ENCODE measurements at places on chromosomes 7 and 10. TPM values are rescaled to one million over a fixed set of nuclear protein-coding genes. Genes with fewer than 3 reads are reported as not detected.

GRCh38 chr7:1181031-1181430 lies 21.0 kb upstream of the ZFAND2A start:
- DNase-seq = no peak
- no peaks in the 10 kb centered on the region for H3K36me3 ChIP-seq
- H3K4me3 ChIP-seq = no peak overlapping the region
- no peak overlapping the region for H3K27ac ChIP-seq
- no peaks in the 10 kb centered on the region for H3K27me3 ChIP-seq
- peaks cover 9% of the 10 kb centered on the region for H3K4me1 ChIP-seq

DNA sequence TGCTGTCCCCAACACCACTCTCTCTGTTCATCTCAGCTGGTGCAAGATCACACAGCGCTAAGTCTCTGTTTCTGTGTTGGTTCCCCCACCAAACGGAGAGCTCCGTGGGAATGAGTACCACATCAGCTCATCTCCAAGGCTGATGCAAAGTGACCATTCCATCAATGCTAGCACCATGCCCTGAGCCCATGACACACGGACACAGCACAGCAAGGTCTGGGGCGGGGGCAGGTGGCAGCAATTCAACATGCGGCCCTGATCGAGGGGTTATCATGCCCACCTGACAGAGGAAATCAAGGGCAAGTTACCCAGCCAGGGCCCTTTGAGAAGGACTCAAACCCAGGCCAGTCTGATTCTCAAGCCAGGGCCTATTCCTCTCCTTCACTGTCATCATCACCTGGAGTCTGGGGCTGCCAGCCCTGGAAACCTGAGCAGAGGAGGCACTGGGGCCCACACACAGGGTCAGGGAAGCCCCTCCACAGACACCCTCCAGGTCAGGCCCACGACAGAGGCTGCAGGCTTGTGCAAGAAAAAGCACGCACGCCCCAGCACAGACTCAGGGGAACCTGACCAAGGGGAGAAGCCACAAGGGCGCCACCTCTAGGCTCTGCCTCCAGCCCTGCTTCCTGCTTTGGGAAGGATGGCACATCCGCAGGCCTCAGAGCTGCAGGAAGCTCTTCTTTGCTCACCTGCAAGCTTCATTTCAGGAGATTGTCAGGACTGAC lies 74.8 kb downstream of the GRID1 start:
- H3K4me1 ChIP-seq = no peaks in the 10 kb centered on the region
- H3K27ac ChIP-seq = no peak overlapping the region
- no peaks in the 10 kb centered on the region for H3K36me3 ChIP-seq
- H3K4me3 ChIP-seq = no peak overlapping the region

DNA sequence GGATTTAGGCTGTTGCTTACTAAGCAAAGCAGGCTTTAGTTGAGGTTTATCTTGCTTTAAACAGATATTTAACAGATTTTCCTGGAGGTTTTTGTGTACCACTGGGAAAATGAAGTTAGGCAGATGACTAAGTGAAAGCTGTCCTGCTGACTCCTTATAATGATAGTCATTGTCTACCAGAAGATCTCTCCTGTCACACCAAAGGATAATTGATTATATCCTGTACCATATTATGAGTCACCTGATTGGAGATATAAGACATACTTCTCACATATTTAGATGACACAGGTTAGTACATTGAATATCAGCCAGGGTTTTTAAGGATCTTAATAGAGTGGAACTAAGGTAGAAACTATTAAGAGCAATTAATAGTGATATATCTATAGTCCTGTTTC lies 68.4 kb downstream of the PTEN start:
- no peaks in the 10 kb centered on the region for H3K27me3 ChIP-seq
- no peak overlapping the region for H3K4me3 ChIP-seq
- H3K27ac ChIP-seq = no peak overlapping the region

DNA sequence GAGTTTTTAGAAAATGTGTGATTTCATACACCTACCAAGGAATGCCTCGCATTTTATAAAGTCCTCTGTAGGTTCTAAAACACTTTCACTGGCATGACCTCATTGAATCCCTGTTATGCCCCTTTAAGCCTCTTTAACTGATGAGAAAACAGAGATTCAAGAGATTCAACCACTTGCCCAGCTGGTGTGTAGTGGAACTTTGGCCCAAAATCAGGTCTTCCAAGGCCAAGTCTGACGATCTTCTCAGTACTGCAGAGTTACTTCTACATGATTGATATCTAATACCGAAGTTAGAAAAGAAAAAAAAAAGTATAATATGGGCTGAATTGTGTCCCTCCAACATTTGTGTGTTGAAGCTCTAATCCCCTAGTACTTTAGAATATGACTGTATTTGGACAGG lies 202.0 kb downstream of the WDR11 start:
- H3K27me3 ChIP-seq = no peaks in the 10 kb centered on the region
- no peak overlapping the region for H3K4me3 ChIP-seq
- no peak overlapping the region for H3K27ac ChIP-seq
- H3K36me3 ChIP-seq = no peaks in the 10 kb centered on the region
- DNase-seq = no peak

- peaks cover 72% of the 10 kb centered on the region for H3K4me1 ChIP-seq
- peak overlapping the region; percentile 79 for H3K4me3 ChIP-seq
- no peak for DNase-seq
- H3K36me3 ChIP-seq = peaks cover 26% of the 10 kb centered on the region
Observed at GRCh38 chr7:2522780-2523433, 3.3 kb downstream of the LFNG start.

DNA sequence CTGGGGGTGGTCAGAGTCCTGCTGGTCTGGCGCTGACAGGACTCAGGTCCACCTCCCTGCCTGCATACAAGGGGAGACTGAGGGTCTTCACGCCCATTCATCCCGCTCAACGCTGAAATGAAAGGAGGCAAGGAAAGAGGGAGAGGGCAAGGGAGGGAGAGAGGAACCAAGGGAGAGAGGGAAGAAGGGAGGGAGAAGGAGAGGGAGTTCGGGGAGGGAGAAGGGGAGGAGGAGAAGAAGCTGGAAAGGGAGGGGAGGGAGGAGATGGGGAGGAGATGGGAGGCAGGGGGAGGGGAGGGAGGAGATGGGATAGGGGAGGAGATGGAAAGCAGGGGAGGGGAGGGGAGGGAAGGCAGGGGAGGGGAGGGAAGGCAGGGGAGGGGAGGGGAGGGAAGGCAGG lies 69.4 kb upstream of the INPP5A start:
- no peak overlapping the region for H3K4me3 ChIP-seq
- H3K27me3 ChIP-seq = no peaks in the 10 kb centered on the region
- H3K4me1 ChIP-seq = no peaks in the 10 kb centered on the region

GRCh38 chr7:16114633-16115032 lies 306.7 kb downstream of the CRPPA start:
- no peaks in the 10 kb centered on the region for H3K27me3 ChIP-seq
- DNase-seq = no peak
- H3K36me3 ChIP-seq = no peaks in the 10 kb centered on the region
- H3K27ac ChIP-seq = no peak overlapping the region

DNA sequence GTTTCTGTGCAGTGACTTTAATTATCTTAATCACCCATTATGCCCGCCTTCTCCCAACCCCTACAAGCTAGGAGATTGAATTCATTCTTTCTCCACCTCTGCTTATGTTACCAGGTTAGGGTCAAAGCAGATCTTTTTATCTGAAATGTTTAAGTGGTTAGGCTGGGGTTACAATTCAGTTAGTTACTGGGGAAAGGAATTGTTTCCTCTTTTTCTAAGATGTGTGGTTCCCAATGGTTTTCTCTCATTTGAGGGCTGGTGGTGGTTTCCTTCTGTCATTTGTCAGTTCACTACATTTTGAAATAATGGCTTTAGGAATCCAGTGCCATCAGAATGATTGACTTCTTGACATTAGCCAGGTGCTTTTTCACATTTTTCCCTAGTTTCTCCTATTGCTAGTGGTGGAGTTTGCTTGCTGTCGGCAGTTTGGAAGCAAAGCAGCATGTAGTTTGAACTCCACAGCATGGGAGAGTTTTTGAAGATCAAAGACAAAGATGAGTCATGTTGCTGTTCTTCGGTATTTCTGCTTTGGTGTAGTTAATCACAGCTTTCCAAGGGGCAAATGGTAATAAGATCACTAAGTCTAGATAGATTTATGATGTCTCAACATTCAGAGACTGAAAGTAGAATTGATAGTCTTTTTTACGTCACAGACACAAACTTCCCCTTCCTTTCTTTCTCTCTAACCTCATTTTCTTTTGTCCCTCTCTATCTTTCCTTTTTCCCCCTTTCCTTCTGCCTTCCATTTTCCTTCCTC lies 168.2 kb downstream of the SND1 start:
- DNase-seq = no peak
- no peak overlapping the region for H3K4me3 ChIP-seq
- H3K4me1 ChIP-seq = peaks cover 21% of the 10 kb centered on the region
- H3K27me3 ChIP-seq = no peaks in the 10 kb centered on the region
- no peak overlapping the region for H3K27ac ChIP-seq

GRCh38 chr10:70542565-70542938 lies 60.0 kb downstream of the PRF1 start:
- H3K4me3 ChIP-seq = no peak overlapping the region
- H3K36me3 ChIP-seq = no peaks in the 10 kb centered on the region
- H3K4me1 ChIP-seq = no peaks in the 10 kb centered on the region

DNA sequence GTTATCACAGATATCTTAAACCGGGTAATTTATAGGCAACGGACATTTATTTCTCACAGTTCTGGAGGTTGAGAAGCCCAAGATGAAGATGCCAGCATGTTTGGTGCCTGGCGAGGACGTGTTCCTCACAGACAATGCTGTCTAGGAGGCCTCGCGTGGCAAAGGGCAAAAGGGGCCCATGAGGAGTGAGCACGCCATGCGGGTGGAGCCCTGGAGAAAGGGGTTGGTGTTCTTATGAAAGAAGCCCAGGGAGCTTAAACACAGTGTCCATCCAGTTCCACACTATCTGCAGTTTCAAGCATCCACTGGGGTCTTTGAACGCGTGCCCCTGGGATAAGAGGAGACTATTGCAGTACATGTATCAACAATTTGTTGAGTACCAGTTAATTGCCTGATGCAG lies 51.4 kb downstream of the CXCL12 start:
- H3K27me3 ChIP-seq = no peaks in the 10 kb centered on the region
- no peaks in the 10 kb centered on the region for H3K4me1 ChIP-seq
- no peaks in the 10 kb centered on the region for H3K36me3 ChIP-seq
- no peak for DNase-seq

DNA sequence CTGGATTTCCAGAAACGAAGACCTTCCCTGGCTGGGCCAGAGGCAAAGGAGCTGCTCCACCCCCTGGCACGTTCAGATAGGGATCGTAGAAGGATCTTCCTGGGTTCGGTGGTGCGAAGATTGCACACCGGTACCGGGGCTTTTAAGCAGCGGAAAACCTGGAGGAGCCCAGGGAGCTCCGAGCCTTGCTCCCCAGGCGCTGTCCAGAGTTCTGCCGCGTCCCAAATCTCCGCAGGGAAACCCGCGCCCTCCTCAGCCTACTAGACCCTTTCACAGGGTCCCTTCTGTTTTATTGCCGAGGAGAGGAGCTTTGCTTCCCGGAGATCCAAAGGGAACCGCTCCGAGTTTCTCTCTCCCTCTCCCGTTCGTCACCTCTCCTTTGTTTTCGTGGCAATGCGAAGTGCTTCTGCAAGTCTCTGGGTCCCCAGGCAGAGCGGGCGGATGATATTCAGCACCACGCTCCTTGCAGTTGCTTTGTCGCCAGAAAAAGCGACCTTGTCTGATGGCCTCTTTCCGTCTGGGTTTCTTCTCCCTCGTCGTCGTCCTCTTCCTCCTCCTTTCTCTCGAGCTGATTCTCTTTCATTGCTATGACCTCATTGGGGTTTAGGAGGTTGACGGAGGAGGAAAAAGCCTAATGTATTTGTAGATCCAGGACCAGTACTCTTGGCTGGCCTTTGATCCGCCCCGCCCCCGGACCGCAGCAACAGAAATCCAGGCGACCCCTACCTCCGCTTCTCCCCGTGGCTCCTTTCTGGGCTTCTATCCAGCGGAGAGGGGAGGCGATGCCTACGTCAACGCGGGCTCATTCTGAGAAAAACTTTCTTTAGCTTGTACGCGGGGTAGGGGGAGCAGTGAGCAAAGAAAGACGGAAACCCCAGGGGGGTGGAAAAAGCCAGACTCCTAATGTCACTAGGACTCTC lies at the start of gene TMEM196:
TMEM196 (minus strand) TSS at position 777 of the 920 bp plus-strand sequence. CDS start 921 bp downstream, outside the sequence.
- H3K4me3 ChIP-seq = no peak within 1 kb of the TSS
- no peaks in the 10 kb centered on the region for H3K36me3 ChIP-seq
- DNase-seq = no peak

DNA sequence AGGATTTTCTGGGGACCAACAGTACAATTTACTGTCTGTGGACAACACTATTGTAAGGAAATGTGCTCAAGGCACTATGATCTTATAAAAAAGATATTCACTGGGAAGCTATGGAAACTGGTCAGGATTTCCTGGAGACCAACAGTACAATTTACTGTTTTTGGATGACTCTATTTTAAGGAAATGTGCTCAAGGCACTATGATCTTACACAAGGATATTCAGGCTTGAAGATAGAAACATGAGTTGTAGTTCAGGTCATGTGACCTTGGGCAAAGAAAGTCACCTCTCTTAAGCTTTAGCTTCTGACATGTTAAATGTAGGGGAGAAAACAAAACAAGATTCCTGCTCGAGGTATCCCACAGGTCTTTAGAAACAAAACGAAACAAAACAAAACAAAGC lies 1.7 kb upstream of the ITPRID1 start:
- H3K36me3 ChIP-seq = no peaks in the 10 kb centered on the region

GRCh38 chr7:82595176-82595575 lies 151.6 kb upstream of the CACNA2D1 start:
- H3K4me3 ChIP-seq = no peak overlapping the region
- no peaks in the 10 kb centered on the region for H3K27me3 ChIP-seq
- DNase-seq = no peak
- H3K4me1 ChIP-seq = no peaks in the 10 kb centered on the region
- no peak overlapping the region for H3K27ac ChIP-seq

- DNase-seq = no peak
- no peaks in the 10 kb centered on the region for H3K27me3 ChIP-seq
- H3K36me3 ChIP-seq = no peaks in the 10 kb centered on the region
Observed at GRCh38 chr7:6558837-6559236, 7.6 kb upstream of the GRID2IP start.

DNA sequence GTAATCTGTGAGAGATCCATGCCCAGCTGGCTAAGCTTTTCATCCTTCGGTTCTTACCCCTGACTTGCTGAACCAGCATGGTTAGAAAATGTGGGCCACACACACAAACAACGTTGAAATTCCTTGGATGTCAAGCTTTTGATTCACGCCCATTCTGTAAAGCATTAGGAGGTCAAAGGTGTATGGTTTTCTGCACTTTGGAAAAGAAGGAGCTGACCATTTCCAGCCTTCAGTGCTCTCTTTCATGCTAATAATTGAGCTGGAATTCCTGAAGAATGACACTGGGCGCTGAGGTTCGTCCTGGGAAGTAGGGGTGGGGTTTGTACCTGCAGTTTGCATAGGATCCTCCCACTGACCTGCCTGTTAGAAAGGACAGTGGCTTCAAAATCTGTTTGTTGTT lies 23.1 kb downstream of the KLF6 start:
- no peak for DNase-seq
- no peaks in the 10 kb centered on the region for H3K27me3 ChIP-seq
- H3K4me1 ChIP-seq = peaks cover 100% of the 10 kb centered on the region
- H3K4me3 ChIP-seq = no peak overlapping the region

- no peak overlapping the region for H3K4me3 ChIP-seq
- H3K27ac ChIP-seq = no peak overlapping the region
- no peaks in the 10 kb centered on the region for H3K27me3 ChIP-seq
- H3K36me3 ChIP-seq = peaks cover 54% of the 10 kb centered on the region
- DNase-seq = no peak
Observed at GRCh38 chr7:135189961-135190360, 19.5 kb upstream of the CYREN start.

The PTF1A gene
- not detected for total RNA-seq

The ACTL6B gene
- total RNA-seq = not detected

The CUZD1 gene
- total RNA-seq = 4.1 TPM

The MEOX2 gene
- total RNA-seq = not detected

The NODAL gene
- not detected for total RNA-seq

The SMO gene
- total RNA-seq = not detected

The CAMK1D gene
- 22.2 TPM for total RNA-seq

The PPP1R9A gene
- total RNA-seq = not detected

The UCN3 gene
- not detected for total RNA-seq

Data from CD4-positive, alpha-beta memory T cell (primary cell).